ENCODE measurements at places on chromosomes 12 and 14. TPM values are rescaled to one million over a fixed set of nuclear protein-coding genes. Genes with fewer than 3 reads are reported as not detected.

- no peak for DNase-seq
These were observed 113.4 kb downstream of the CRADD start for GRCh38 chr12:93790472-93791152.

DNA sequence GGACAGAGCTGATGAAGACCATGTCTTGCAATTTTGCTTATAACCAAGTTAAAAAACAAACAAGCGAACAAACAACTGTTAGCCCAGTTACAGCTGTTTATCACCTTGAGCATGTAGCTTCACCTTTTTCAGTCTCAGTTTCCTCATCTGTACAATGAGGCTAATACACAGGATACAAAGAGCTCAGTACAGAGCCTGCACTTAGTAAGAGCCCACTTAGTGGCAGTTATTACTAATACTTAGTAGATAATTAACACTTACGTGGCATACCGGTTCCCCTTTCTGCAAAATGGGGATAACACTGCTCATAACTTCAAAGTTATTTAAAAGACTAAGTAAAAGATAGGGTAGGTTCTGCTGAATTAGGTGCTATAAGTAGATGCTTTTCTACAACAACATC, 228.0 kb downstream of the MON2 start:
- DNase-seq: no peak

DNA sequence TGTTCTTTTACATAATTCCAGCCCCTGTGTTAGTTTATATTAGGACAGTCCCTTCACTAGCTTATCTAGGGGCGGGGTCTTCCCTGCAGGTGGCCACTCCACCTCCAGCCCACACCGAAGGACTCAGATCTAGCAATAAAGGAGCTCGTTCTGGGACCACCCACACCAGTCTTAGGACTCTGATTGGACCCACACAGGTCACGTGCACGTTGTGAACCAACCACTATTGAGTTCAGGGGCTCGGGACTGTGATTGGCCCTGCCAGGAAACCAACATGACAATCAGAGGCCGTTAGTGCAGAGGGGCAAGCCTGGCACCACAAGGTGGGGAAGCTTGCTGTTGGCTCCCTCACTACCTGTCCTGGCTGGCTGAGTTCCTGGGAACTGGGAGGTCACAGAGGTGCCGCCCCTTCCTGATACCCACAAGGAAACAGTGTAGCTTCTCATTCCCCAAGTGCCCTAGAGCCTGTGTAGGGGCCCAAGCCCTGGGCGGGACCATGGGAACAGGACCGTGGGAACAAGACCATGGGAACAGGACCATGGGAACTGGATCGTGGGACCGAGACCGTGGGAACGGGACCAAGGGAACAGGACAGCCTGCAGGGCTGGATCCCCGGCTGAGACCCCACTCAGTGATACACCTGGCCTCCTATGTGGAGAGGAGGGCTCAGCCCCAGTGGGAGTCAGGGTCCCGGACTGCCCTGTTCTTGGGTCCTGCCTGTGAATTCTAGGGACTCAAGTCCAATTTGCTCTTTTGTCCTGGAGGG, 297.8 kb downstream of the ADGRD1 start:
- DNase-seq: no peak

- no peak for DNase-seq
These were observed 6.0 kb downstream of the TMEM260 start for GRCh38 chr14:56585461-56586084.

The C12orf42 gene
- total RNA-seq: 0.27 TPM
